T-helper 17 cell (primary cell): ENCODE measurements at places on chromosomes 2 and 18.

- DNase-seq = no peak
- H3K27me3 ChIP-seq = peaks cover 22% of the 10 kb centered on the region
- H3K4me3 ChIP-seq = no peak overlapping the region
- peaks cover 12% of the 10 kb centered on the region for H3K4me1 ChIP-seq
- no peaks in the 10 kb centered on the region for H3K36me3 ChIP-seq
Measured at GRCh38 chr2:705971-706511, 28.8 kb upstream of the TMEM18 start.

- no peak for DNase-seq
- no peak overlapping the region for H3K4me3 ChIP-seq
- peaks cover 36% of the 10 kb centered on the region for H3K27me3 ChIP-seq
- peaks cover 10% of the 10 kb centered on the region for H3K4me1 ChIP-seq
Measured at GRCh38 chr2:9260464-9260918, 53.9 kb downstream of the ASAP2 start.

GRCh38 chr2:134087371-134087921 is 166.4 kb upstream of the MGAT5 start:
- H3K4me3 ChIP-seq = no peak overlapping the region
- no peak overlapping the region for H3K27ac ChIP-seq
- H3K27me3 ChIP-seq = peaks cover 18% of the 10 kb centered on the region
- no peaks in the 10 kb centered on the region for H3K36me3 ChIP-seq
- DNase-seq = no peak

DNA sequence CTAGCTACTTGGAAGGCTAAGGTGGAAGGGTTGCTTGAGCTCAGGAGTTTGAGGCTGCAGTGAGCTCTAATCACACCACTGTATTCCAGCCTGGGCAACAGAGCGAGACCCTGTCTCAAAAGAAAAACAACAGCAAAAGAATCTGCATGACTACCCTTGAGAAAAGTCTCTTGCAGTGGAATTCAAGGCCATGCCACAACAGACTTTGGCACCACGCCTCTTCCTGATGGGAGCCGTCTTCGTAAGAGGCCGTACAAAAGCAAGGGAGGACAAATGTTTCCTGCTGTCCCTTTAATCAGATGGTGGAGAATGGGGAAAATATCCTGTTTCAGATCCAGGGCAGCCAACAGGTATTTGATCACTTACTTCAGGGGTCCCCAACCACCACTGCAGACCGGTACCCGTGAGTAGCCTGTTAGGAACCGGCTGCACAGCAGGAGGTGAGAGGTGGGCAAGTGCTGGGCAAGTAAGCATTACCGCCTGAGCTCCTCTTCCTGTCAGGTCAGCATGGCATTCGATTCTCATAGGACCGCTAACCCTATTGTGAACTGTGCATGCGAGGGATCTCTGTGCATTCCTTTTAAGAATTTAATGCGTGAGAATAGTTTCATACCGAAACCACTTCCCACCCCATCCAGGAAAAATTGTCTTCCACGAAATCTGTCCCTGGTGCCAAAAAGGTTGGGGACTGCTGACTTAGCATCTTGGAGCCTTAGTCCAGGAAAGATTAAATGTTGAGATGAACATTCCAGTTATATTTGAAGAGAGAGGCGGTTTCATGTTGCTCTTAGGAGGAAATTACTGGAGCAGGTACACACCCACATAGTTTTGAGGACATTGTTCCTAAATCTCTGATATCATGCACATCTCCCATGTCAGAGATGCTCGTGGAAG is 94.4 kb upstream of the XPO1 start:
- no peak for DNase-seq
- no peaks in the 10 kb centered on the region for H3K4me1 ChIP-seq
- H3K27ac ChIP-seq = no peak overlapping the region
- H3K4me3 ChIP-seq = no peak overlapping the region

DNA sequence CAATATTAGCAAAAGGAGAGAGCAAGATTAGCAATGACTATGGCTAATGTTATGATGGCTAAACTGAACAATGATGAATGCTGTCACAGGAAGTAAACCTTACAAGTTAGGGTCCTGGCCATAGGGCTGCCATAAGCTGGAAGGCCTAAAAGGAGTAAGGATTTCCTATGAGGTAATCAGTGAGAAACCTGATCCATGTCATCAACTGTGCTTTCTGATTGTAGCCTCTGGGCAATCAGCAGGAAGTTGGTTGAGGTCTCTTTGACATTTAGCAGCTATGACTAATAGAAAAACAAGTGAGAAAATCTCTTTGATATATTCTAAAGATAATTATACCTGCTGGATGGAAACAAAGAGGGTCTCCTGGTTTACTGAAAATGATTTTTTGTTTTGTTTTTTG is 193.0 kb downstream of the RAB3GAP1 start:
- no peak overlapping the region for H3K27ac ChIP-seq
- peaks cover 2% of the 10 kb centered on the region for H3K36me3 ChIP-seq
- no peak overlapping the region for H3K4me3 ChIP-seq
- no peak for DNase-seq

GRCh38 chr2:86313341-86313740 is 24.1 kb downstream of the REEP1 start:
- H3K4me1 ChIP-seq = peaks cover under 1% of the 10 kb centered on the region
- H3K27me3 ChIP-seq = peaks cover 25% of the 10 kb centered on the region
- DNase-seq = no peak
- no peak overlapping the region for H3K27ac ChIP-seq

DNA sequence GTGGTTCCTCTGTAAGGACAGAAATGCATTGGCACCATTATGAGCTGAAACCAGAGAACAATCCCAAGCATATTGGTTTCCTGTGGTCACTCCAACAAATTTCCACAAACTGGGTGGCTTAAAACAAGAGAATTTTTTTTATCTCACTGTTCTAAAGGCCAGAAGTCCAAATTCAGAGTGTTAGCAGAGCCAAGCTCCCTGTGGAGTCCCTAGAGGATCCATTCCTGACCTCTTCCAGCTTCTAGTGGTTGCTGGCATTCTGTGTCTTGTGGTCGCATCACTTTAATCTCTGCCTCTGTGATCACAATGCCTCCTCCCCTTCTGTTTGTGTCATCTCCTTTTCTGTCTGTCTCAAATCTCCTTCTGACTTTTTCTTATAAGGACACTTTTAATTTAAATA is 380.3 kb downstream of the NYAP2 start:
- H3K4me1 ChIP-seq = no peaks in the 10 kb centered on the region
- DNase-seq = no peak
- H3K4me3 ChIP-seq = no peak overlapping the region
- H3K27ac ChIP-seq = no peak overlapping the region

GRCh38 chr2:224885291-224885690 is 157.0 kb downstream of the DOCK10 start:
- no peaks in the 10 kb centered on the region for H3K27me3 ChIP-seq
- DNase-seq = no peak
- no peak overlapping the region for H3K4me3 ChIP-seq
- H3K36me3 ChIP-seq = peaks cover 10% of the 10 kb centered on the region

GRCh38 chr18:48974304-48975119 is 23.7 kb upstream of the SMAD7 start:
- no peak for DNase-seq
- peak overlapping the region; percentile 67 for H3K27ac ChIP-seq
- peaks cover 5% of the 10 kb centered on the region for H3K4me1 ChIP-seq
- H3K4me3 ChIP-seq = peak overlapping the region; percentile 80

DNA sequence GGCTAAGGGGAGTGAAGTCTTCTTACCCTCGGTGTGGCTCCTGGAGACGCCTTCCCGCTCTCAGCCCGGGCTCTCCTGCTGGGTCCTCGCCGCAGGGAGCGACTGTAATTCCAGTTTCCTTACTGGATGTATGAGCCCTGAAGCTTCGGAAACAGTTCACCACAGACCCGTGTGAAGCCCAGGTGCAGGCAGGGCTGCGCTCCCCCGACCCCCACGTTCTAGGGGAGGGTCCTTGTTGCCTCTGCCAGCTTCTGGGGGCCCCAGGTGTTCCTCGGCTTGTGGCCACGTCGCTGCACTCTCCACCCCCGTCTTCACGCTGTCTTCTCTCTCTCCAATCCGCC is 5.1 kb upstream of the ASB1 start:
- no peaks in the 10 kb centered on the region for H3K36me3 ChIP-seq
- no peak overlapping the region for H3K4me3 ChIP-seq
- no peak for DNase-seq
- H3K27ac ChIP-seq = no peak overlapping the region
- no peaks in the 10 kb centered on the region for H3K27me3 ChIP-seq

DNA sequence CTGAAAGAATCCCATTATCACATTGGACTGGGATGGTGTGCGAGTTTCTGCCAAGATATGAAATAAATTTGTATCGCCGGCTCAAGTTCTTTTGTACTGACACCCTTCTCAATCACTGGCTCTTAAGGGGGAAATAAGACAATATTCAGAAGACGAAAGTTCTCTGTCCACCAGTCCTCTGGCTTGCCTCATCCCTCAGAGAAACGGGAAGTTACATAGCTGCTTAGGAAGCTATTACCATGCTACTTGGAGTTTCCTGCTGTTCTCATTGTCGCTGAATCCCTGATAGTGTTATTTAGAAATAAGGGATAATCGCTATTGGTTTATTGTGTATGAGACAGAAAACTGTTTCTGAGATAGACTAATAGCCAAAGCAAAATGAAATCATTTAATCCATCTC is 205.0 kb upstream of the ZNF521 start:
- no peak for DNase-seq
- H3K4me1 ChIP-seq = no peaks in the 10 kb centered on the region
- no peak overlapping the region for H3K27ac ChIP-seq
- H3K36me3 ChIP-seq = no peaks in the 10 kb centered on the region

DNA sequence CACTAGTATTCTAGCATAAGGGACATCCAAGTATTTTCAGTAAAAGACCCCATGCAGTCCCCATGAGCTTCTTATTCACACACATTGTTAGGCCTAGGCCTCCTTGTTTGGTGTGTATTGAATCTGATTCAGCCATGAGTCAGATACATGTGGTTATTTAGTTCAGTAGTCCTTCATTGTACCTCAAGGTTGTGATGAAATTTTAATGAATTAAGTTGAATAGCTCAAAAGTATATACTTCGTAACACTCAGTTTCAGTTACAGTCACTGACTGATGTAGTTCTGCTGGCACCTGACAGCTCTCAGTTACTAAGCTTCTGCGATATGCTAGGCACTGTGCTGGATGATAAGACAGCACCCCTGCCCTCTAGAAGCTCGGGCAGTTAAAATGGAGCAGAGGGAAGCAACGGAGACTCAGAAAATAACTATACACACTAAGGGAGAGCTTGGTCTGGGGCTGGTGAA is 86.4 kb downstream of the XRCC5 start:
- peaks cover 9% of the 10 kb centered on the region for H3K36me3 ChIP-seq
- no peaks in the 10 kb centered on the region for H3K27me3 ChIP-seq
- peak overlapping the region; percentile 12 for H3K4me3 ChIP-seq
- H3K27ac ChIP-seq = peak overlapping the region; percentile 76

- H3K4me1 ChIP-seq = no peaks in the 10 kb centered on the region
- no peaks in the 10 kb centered on the region for H3K27me3 ChIP-seq
- no peak overlapping the region for H3K4me3 ChIP-seq
- no peak for DNase-seq
- H3K27ac ChIP-seq = no peak overlapping the region
Measured at GRCh38 chr2:40606862-40607261, 155.0 kb upstream of the SLC8A1 start.

DNA sequence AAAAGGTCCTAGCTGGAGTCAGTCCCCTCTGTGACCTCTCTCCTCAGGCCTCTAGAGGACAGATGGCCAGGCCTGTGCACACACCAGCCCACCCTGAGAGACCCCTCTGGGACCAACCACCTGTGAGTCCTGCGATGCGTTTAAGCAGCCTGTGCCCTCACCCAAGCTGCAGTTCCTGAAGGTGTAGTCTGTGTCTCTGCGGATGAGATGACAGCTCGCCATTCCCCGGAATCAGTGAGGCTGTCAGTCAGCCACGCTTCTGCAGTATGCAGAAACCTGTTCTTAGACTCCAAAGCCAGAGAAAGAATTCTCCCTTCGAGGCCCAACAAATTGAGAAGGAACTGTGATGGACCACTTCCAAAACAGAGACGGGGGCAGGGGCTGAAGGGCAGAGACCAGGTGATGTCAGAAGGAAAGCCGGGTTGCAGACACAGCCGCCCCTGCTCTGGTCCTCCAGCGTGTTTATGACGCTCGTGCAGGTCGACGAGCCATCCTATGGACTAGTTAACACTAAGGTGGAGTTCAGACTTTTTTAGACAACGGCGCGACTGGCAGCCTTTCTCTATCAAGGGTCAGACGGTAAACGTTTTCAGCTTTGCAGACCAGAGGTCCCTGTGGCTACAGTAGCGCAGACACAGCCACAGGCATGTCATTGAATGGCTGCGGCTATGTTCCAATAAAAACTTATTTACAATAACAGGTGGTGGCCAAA is 10.2 kb downstream of the MTERF4 start:
- no peak overlapping the region for H3K4me3 ChIP-seq
- no peaks in the 10 kb centered on the region for H3K27me3 ChIP-seq
- peaks cover 8% of the 10 kb centered on the region for H3K36me3 ChIP-seq
- peaks cover 20% of the 10 kb centered on the region for H3K4me1 ChIP-seq
- H3K27ac ChIP-seq = no peak overlapping the region

- no peaks in the 10 kb centered on the region for H3K36me3 ChIP-seq
- no peak overlapping the region for H3K27ac ChIP-seq
- no peak overlapping the region for H3K4me3 ChIP-seq
- no peak for DNase-seq
Measured at GRCh38 chr2:209529579-209529978, 105.7 kb downstream of the MAP2 start.

DNA sequence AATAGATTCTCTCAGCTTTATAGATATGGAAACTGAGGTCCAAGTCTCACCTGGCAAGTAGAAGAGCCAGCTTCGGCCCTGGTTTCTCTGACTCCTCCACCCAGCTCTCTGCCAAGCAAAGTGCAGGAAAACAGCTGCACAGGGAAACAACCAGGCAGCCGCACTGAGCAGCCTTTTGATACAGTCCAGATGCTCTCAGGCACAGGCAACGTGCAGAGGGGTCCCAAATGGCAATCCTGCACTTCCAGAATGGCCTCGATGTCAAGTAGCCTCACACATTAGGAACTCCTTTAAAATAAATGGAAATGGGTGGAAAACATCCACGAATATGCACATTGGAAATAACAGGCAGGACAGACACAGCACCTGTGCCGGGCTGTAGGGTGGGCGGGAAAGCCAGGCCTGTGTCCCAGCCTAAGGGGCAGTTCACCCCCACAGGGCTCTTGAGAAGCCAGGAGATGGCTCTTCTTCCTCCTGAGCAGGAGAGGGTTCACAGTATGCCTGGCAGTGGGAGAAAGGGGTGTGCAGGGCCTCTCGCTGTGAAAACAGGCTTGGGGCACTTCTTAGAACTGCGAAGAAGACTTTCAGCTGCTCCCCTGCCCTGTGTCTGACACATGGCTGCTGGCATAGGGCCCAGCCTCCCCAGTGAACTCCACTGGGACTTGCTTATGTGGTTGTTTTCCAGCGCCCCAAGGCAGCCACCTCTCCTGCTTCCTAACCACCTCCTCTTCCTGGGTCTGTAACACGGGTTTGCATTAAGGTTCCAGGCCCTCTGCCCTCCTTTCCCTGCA is 63.9 kb upstream of the TUBA3E start:
- no peaks in the 10 kb centered on the region for H3K4me1 ChIP-seq
- peaks cover 3% of the 10 kb centered on the region for H3K36me3 ChIP-seq
- no peak overlapping the region for H3K4me3 ChIP-seq
- H3K27me3 ChIP-seq = peaks cover 52% of the 10 kb centered on the region
- no peak overlapping the region for H3K27ac ChIP-seq
